ENCODE measurements at places on chromosomes 5 and 9.

DNA sequence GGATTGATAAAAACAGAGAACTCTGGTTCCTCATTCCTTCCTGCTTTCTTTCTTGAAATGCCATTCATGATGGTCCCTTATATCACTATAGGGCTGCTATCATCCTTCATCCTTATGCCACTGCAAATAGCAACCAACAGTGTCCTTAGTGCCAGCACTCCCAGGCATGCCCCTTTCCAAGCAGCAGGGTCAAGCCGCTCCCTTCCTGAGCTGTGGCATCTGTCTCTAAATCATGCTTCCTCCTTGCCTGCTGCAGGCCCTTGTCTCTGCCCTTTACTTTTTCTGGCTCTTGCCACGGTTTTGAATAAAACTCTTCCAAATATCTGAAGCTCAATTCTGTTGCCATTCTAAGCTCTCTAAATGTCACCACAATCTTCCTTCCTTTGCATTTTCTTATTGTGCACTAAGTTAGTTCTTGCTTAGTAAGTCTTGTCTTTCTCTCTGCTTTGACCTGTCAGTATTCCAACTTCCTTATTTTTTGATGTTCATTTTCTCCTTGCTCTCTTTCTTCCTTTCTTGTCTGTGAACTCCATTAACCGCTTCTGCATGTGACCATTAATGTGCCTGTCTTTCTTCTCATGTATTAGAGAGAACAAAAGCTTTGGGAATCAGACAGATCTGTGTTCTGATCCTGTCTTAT, 19.9 kb downstream of the TLR4 start:
- DNase-seq: no peak

DNA sequence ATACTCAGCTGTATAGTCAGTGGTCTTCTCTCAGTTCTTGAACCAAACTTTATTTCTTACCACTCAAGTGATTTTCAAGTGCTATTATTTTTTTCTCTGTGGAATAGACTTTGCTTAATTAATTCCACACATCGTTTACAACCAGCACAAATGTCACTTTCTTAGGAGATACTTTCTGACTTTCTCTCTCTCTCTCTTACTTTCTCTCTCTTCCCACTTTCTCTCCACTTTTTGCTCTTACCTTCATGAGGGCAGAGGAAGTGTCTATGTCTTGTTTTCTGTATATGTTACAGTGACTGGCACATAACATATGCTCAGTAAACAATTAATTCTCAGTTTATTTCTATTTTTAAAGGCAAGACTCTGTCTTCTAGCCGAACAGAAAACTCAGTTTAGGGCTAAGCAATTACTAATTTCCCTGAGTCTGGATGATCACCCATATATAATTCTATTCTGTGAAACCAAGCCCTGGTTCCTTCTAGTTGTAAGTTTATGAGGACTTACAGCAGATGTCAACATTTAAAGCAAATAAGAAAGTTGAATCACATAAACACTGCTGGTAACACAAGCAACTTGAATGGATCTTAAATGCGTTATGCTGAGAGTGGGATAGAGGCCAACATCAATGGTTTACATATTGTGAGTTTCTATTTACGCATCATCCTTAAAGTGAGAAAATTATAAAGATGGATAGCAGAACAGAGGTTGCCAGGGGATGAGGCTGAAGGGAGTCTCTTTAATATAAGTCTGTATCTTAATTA, 791.4 kb downstream of the MTRR start:
- no peak for DNase-seq

GRCh38 chr5:164433106-164433870, 927.9 kb downstream of the MAT2B start:
- DNase-seq: no peak

DNA sequence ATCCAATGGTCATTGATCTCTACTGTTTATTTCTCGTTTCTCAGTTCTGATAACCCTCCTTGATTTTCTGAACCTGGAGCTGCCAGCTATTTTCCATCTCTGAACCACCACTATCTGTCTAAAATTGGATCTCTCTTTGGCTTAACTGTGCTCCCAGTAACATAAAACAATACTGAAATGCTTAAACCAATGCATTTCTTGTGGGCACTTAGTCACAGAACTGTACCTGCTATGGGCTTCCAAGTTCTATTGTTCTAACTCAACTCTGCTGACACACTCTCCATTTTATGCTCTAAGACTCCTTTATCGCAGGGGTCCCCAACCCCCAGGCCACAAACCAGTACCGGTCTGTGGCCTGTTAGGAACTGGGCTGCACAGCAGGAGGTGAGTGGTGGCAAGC, 120.6 kb downstream of the LHFPL2 start:
- no peak for DNase-seq

DNA sequence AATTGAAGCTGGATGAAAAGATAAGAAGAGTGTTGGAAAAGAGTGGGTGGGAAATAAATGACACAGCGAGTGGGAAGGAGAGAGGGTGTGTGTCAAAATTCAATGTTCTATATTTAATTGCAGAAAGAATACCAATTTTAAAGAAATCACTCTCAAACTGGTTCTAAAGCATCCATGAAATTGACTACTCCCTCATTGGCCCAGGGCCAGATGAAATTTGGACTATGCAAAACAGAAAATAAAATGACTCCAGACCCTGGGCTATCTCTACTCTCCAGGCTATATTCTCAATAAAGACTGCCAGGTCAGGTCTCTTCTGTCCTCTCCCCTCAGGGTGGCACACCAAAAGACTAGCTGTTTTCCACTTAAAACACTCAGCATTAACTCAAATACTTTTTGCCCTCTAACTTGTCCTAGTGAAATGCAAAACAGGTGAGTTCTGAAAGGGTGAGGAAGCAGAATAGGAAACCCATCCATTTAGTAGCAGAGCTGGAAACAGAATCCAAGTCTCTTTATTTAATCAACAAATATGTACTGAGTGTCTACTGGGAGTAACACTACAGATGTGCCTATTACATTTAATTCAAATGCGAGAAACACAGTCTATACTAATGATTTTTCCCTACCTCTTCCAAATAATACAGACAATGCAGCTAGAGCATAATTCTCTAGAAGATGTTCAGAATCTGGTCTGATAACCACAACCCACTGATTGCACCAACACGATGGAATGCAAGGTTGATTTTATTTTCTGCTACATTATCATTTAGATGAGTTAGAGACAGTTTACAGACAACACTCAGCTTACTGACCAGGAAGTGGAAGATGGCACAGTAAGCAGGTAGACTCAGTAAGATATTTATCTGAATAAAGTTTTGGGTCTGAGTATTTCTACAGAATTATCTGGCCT, 42.1 kb downstream of the EFCAB9 start:
- no peak for DNase-seq

DNA sequence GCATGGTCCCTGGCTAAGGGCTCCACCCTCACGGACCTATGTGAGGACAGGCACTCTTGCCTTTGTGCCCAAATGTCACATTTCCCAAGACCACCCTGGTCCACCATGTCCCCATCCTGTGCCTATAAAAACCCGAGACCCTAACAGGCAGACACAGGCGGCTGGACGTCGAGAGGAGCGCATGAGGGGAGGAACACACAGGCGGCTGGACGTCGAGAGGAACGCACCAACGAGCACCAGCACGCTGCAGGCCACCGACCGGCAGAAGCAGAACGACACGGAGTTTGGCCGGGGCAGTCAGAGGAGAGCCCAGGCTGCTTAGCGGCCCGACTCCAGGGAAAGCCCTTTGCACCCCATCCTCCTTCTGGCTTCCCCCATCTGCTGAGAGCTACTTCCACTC, 119.9 kb downstream of the ADAMTS2 start:
- DNase-seq: no peak

- no peak for DNase-seq
These were observed 33.1 kb downstream of the NNT start for GRCh38 chr5:43636076-43636475.

DNA sequence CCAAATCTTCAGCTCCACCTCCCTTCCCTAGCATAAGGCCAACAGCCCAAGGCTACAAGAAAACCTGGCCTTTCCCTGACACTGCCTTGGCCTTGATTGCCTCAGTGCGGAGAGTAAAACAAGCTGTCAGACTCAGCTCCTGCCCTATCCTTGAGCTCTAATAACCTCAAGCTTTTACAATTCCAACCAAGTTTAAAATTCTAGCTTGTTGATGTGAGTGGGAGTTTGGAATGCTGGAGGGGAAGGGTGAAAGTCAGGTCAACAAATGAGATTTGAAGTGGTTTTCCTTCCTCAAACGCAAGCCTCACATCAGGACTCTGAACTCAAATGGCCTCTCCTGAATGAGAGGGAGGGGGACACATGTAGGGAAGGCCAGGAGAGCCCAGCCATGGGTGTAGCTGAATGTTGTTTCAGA, 197.0 kb upstream of the VLDLR start:
- no peak for DNase-seq

GRCh38 chr9:5838884-5839571, 6.1 kb upstream of the ERMP1 start:
- no peak for DNase-seq

GRCh38 chr5:53490747-53491146, 10.3 kb downstream of the FST start:
- no peak for DNase-seq

DNA sequence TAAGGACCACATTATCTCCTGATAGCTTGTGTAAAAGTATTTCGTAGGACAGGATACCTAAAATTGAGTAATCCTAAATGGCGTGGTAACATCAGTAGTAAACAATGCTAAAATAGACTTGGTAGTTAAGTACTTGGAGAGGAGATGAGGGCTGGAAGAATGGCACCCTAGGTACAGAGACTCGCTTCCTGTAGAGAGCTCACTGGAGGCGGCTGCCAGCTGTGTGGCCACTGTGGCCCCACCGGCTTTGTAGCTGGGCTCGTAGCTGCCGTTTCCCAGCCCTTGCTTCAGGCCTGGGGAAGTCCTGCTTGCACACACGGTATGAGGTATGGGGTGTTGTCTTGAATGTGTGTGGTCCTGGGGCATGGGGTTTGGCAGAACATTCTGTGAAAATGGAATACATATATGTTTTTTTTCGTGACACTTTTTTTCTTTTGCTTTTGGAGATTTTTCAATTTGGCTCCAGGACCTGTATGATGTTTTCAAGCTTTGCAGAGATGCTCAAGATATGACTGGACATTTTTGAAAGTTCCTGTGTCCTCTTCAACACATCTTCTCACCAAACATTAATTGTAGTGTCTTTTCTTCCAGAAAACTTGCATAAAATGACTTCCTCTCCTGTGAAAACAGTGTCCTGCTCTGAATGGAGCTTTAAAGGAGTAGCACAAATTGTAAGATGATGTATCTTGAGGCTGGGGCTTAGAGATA, 58.0 kb downstream of the RCL1 start:
- DNase-seq: no peak
